ENCODE measurements at places on chromosomes 2 and 18. TPM values are rescaled to one million over a fixed set of nuclear protein-coding genes. Genes with fewer than 3 reads are reported as not detected.

Gene FZD7
- polyA plus RNA-seq, result 26.8 TPM

Gene TRMT61B
- polyA plus RNA-seq, result 11.7 TPM

Gene ACVR1C
- polyA plus RNA-seq, result 1.8 TPM

Gene CDC42EP3
- polyA plus RNA-seq, result 27.6 TPM

Gene SDC1
- 1.8 TPM for polyA plus RNA-seq

Gene C2orf15
- 0.68 TPM for polyA plus RNA-seq

Gene SCN3A
- polyA plus RNA-seq, result 1.3 TPM

Gene PKDCC
- polyA plus RNA-seq, result 117 TPM

Gene POTEE
- not detected for polyA plus RNA-seq

Gene UGT1A7
- polyA plus RNA-seq, result not detected

Gene CACNB4
- 0.23 TPM for polyA plus RNA-seq

Gene PJVK
- 5.1 TPM for polyA plus RNA-seq

Gene RAX
- not detected for polyA plus RNA-seq

Gene INHBB
- 4.8 TPM for polyA plus RNA-seq

Gene CXCR4
- polyA plus RNA-seq, result 8.9 TPM

Gene FAM210A
- 4.7 TPM for polyA plus RNA-seq

Gene ST8SIA5
- polyA plus RNA-seq, result 1.3 TPM

Gene CFC1
- polyA plus RNA-seq, result 0.07 TPM

Gene HDHD2
- polyA plus RNA-seq, result 48.4 TPM

Gene FBXO36
- 2.9 TPM for polyA plus RNA-seq

Gene SEPTIN10
- polyA plus RNA-seq, result 48.9 TPM

Measured in ovary (tissue), 10 donors.